ENCODE measurements at places on chromosomes 5 and 9.

DNA sequence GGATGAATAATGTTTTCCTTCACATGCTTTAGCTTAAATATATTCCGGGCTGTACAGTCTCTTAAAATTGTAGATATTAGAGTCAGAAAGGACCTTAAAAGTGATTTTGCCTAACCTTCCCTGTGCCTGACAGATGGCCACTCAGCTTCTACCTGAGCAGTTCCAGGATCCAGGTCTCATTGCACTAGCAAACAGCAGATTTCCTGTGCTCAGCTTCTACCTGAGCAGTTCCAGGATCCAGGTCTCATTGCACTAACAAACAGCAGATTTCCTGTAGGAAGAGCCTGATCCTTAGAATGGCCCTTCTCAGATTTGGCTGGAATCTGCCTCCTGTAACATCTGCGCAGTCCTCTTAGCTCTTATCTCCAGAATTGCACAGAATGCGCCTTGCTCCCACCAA lies 219.8 kb downstream of the AOPEP start:
- no peak for DNase-seq

GRCh38 chr9:103530934-103531333 lies 535.8 kb downstream of the CYLC2 start:
- DNase-seq: no peak

DNA sequence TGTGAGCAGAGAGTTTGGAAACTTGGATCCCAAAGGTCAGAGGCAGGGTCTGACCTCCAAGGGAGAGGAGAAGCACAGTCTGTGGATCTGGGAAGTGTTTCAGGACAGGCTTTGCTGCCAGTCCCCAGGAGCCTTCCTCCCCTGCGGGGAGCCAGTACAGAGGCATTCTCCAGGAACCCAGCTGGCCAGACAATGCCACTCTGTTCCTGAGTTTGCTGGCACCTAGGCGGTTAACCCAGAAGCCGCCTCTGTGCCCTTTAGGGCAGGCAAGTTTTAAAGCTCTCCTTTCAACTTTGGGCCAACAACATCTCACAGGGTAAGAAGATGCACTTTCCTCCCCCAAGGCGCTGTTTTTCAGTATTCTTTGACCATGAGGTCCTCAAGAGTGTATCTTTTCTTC lies 37.0 kb upstream of the FGF1 start:
- DNase-seq: no peak

DNA sequence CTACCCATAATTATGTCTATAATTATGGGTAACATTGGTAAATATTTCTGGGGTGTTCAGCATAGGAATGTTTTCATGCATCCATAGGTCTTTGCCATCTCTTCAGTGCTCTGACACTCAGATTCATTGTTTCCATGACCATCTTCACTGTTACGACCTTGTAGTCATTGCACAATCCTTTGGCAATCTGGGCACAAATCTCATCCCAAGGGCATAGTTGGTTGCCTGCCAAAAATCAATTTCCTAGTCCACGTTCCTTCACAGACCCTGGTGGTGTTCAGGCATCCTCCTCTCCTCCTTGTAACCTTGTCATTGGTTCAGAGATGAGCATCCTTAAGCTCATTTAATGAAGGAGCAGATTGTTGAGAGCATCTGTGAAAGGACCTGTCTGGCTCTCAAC lies 1400.7 kb downstream of the CDH12 start:
- DNase-seq: no peak

DNA sequence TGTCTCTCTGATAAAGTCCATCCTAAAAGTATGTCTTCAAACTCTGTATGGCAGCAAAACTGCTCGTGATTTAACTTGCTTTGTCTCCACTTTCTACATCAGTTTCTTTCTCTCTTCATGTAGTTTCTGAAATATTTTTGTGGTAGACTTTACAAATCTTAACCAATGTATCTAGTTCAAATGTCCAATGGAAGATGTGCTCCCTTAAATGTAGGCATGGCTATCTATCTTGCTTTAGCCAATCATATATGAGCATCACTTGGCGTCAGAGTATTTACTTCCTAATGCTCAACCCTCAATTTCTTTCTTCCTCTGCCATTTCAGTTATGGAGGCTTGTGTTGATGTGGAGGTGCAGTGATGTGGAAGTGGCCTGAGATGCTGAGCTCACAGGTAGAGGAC lies 206.1 kb upstream of the ZNF608 start:
- no peak for DNase-seq

DNA sequence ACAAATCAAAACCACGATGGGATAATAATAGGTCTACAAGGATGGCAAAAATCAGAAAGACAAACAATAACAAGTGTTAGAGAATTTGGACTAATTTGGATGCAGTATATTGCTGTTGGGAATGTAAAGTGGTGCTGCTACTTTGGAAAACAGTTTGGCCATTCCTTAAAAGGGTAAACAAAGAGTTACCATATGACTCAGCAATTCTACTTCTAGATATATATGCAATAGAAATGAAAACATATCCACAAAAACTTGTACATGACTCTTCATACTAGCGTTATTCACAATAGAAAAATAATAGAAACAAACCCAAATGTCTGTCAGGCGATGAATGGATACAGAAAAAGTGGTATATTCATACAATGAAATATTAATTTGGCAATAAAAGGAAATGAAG lies 58.3 kb downstream of the JAK2 start:
- no peak for DNase-seq

DNA sequence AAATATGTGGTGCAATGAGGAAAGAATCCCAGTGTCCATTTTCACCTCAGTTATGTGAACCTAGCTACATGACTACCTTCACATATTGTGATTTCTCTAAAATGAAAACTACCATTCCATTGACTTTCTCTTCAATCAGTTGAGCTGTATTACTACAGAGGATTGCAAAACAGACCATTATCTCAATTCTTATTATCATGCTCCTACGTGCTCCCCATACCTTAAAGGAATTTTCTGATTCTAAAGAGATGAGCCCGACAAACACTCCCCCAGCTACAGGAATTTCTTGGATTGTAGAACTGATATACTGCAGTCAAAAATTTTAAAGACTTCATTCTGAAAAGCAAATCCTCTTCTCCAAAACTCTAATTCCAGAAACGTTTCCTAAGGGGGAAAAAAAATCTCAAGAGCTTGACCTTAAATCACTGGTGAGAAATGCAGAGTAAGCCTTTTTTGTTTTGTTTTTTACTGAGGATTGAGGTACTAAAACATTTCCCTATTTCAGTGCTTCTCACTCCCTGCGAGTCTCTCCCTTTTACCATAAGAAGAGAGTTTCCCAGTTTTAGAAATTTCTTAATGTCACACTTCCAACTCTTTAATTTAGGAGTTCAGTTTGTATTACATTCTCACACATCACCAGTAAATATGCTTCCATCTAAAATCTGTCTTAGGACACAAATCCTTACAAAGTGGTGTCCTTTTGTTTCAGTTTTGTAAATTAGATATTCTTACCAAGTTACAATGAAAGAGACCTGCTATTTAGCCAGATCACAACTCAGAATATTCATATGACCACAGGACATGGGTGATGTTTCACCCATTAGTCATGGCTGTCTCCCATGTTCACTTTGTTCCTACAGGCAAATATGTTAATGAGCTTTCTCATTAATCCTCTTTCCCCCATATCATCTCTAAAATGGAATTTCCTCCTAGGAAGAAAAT lies 203.8 kb downstream of the TSSK1B start:
- no peak for DNase-seq

- DNase-seq: no peak
These were observed 222.5 kb downstream of the GRIA1 start for GRCh38 chr5:153712946-153713345.

DNA sequence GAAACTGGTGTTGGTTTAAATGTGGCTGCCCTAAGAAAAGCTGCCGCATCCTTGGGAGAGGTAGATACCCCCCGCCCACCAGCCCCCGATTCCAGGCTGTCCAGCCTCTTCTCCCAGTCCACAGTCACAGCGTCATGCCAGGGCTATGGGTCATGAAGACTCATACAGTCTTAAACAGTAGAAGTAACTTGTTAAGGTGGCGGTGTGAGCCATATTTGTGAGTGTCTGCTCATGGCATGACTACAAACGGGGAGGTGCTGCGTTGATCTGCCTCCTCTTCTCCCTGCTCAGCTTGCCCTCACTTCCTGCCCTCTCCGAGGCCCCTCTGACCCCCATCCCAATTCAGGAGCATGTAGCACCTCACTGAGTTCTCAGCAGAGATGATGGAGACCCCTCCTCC lies 20.8 kb downstream of the FGD3 start:
- no peak for DNase-seq
